Muscle of leg (tissue), 16 donors: ENCODE measurements at places on chromosomes 16 and 17. TPM values are rescaled to one million over a fixed set of nuclear protein-coding genes. Genes with fewer than 3 reads are reported as not detected.

GRCh38 chr17:17021194-17021863 is 20.9 kb upstream of the MPRIP start:
- no peak for DNase-seq

DNA sequence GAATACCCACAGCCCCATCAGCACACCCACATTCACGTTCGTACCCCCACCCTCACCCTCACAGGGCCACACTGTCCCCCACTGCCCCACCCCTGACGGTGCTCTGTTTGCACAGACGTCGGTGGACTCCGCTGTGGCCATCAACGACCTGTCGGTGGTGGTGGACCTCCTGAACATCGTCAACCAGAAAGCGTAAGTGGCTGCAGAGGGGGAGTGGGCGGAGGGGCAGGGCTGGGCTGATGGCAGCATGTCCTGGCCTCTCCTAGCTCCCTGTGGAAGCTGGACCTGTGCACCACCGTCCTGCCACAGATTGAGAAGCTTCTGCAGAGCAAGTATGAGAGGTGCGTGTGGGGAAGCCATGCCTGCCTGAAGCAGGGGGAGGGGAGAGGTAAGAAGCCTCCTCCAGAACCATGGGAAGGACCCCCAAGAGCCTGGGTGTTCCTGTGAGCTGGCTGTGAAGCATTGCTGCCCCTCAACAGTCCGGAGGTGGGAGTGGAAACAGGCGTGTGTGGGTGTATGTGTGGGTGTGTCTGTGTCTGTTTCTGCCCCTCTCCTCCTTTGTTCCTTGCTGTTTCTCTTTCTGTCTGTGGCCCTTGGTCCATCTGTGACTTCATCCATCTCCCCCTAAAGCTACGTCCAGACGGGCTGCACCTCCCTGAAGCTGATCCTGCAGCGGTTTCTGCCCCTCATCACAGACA is 20.3 kb downstream of the KATNB1 start:
- no peak for DNase-seq

Gene MPP2
- polyA plus RNA-seq: 3.8 TPM

Gene KCNH4
- not detected for polyA plus RNA-seq

GRCh38 chr17:69058165-69058564 is 2.6 kb downstream of the ABCA9 start:
- no peak for DNase-seq

DNA sequence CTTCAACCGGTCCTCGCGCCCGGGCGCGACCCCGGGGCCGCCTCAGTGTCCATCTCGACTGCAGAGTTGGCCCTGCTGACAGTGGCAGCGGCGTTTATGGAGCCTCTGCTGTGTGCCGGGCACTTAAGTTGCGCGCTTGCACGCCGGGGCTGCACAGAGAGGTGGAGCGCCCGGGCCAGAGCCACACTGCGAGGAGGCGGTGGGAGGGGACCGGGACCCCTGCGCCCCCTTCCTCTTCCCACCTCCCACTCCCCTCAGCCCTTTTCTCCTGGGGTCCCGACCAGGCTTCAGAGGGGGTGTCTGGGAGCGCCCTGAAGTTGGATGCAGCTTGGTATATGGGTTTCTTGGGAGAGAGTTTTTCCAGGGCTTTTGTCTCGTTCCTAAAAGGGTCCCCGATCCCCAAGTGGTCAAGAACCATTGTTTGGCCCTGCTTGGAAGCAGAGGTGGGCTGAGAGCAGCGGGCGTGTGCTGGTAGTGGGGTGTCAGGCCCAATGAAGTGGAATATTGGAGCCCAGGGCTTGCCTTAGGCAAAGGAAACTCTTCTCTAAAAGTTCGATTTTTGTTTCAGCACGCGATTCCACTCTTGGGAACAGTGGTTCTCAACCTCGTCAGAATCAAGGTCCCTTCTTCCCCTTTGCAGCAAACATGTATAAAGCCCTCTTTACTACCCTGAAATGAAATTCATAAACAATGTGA is 605 bp downstream of the MRTFB start:
- no peak for DNase-seq

DNA sequence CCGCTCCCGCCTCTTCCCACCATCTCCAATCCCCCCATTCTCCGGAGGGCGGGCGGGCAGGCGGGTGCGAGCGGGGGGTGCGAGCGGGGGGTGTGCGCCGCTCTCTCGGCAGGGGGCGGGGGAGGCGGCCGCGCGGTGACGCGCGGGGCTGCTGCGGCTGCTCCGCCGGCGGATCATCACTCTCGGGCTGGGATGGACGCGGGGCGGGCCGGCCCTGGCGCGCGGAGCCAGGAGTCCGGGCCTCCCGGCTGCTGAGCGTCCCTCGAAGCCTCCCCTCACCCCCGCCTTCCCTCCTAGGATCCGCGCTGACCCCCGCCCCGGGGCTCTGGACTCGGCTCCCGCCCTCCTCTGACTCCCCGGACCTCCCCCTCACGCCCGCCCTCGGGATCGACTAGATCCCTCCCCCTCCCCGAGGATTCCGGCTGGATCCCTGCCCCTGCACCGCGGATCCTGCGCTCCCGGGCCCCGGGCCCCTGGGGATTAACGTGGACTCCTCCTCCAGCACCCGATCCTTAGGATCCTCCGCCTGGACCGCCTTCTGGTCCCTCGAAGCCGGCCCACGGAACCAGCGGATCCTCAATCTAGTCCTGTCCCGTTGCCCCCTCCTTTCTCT is 946 bp upstream of the TMEM256 start:
- DNase-seq: no peak

Gene CCL14
- 27.4 TPM for polyA plus RNA-seq

DNA sequence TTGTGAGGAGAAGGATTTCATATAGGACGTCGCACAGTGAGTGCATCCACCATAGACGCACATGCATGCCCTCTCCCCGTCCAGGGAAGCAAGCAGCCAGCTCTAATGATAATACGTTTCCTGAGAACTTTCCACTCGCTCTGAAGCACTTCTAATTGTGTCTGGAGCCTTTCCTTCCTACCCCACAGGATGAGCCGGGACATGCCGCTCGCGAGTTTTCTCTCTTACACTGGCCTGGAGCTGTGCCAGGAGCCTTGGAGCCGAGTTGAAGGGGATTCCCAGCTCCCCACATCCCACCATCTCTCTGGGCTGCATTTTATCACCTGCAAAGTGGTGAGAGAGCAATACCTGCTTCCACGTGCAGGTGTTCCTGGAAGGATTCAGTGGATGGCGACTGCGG is 368.1 kb downstream of the C16orf95 start:
- DNase-seq: no peak

DNA sequence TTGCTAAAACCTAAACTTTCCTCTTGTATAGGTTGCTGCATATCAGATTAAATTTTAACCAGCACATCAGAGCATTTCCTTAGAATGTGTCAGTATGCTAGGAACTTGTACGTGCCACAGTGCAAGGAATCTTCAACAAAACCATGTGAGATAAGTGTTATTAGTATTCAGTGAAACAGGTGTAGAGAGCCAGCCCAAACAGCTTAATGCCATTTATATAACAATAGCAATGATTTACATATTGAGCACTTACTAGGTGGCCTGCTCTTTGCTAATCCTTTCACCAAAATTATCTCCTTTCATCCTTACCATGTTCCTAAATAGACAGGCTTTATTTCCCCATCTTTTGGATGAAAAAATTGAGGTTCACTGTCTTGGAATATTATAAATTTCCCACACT is 485.7 kb downstream of the HS3ST4 start:
- DNase-seq: no peak

Gene ZSCAN10
- polyA plus RNA-seq: 0.15 TPM

- DNase-seq: peak; percentile 98
These were observed 22.5 kb downstream of the CCR7 start for GRCh38 chr17:40542558-40543411.

GRCh38 chr17:81534157-81535006 is 6.2 kb downstream of the FSCN2 start:
- DNase-seq: no peak

DNA sequence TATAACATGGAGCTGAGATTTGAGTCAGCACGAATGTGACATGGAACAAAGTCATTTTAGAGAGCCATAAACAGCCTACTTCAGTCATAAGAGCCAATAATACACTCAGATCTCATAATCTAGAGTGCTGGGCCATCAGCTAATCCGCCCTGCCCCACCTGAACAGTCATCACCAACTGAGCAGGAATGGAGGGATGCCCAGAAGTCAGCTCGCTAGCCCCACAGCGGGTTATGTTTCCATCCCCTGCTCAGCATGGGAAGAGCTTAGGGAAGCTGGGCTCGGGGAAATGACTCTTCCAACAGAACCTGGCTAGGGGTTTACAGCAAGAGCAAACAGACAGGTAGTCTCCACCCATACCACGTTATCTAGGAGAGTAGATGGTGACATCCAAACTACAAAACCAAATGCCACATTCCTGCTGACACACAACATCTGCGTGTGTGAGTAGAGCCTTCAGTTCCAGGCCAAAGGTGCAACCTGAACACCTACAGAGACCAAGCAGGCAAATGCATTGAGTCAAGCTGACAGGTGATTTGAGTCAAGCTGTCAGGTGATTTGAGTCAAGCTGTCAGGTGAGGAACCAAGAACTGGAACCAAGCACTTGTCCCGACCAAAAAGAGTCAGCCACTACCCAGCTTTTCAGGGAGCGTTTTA is 2.0 kb downstream of the TMEM11 start:
- DNase-seq: no peak

Gene ITGAL
- polyA plus RNA-seq: 2.8 TPM

Gene C16orf89
- polyA plus RNA-seq: 0.84 TPM

DNA sequence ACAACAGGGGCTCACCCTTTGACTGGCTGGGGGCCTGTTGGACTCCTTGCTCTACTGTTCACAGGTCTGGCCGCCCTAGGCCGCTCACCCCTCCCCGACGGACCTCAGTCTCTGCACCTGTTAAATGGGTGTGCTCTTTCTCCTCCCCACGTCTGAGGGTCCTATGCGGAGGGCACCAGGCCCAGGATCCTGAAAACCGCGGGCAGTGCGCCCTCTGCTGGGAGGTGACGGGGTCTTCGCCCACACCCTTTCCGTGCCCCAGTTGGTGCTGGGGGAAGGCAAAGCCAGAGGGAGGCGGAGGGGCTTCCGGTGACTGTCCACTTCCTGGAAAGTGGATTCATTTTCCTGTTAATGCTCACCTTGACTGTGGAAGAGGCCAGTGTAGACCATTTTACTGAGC is 1010.9 kb downstream of the KCNJ18 start:
- DNase-seq: no peak

GRCh38 chr17:32777436-32777835 is 99.5 kb downstream of the MYO1D start:
- DNase-seq: no peak

- no peak for DNase-seq
These were observed 6.0 kb downstream of the CIITA start for GRCh38 chr16:10883004-10883403.

GRCh38 chr16:23031508-23032098 is 117.6 kb downstream of the USP31 start:
- no peak for DNase-seq

Gene EVPLL
- polyA plus RNA-seq: not detected

DNA sequence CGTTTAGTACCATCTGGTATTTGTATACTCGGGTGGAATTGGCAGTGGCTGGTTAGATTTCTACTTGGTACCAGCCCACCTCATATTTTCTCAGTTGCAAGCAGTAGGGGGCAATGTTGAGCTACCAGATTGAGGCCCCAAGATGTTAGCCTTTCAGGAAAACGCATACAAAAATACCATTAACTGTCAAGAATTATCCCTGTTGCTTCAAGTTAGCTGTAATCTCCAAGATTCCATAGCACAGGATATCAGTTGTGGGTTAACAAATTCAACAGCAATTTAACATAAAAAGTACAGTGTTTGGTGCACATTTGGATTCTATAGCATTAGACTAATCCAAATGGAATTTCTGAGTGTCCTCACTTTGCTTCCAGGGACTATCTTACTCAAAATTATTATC is 188.2 kb downstream of the FTO start:
- DNase-seq: peak; percentile 84

- no peak for DNase-seq
These were observed 50.6 kb downstream of the GTF3C1 start for GRCh38 chr16:27498916-27499658.

DNA sequence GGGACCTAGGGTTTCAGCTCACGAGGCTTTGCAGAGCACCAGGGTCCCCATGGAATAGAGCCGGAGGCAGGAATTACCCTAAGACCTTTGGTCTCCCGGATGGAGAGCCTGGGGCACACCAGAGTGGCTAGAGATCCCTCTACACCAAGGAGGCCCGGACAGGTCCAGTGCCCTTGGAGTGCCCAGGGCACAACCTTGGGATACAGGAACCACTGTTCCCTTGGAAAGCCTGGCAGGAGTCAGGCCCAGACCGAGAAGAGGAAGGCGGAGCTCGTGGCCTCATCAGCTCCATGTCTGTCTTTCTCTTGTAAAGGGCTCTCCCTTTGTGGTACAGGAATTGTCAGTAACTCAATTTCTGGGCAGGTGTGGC is 3.8 kb upstream of the DBNDD1 start:
- no peak for DNase-seq

Gene DPEP2
- 1.4 TPM for polyA plus RNA-seq

DNA sequence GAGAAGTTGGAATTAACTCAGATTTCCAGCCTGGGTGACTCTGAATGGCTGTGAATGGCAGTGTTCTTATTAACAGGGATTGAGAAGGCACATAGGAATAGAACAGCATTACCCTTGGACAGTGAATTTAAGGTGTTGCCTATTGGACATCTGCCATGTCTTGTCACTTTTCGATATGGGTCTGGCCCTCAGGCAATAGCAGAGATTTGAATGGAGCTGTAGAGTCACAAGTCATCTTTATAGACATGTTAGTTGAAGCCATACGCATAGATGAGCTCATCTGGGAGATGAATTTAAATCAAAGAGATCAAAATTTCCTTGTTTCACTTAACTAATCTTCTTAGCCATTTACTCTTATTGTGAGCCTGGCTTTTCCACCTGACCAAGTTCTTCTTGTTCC is 14.9 kb upstream of the DHRS11 start:
- DNase-seq: no peak

- DNase-seq: peak; percentile 19
These were observed 1.8 kb upstream of the HELZ start for GRCh38 chr17:67246653-67247415.

- DNase-seq: no peak
These were observed 497.0 kb downstream of the WWOX start for GRCh38 chr16:78596348-78596995.

- peak; percentile 48 for DNase-seq
These were observed 43.5 kb downstream of the GPRC5B start for GRCh38 chr16:19841184-19841583.
